ENCODE measurements at places on chromosomes 12 and 14. TPM values are rescaled to one million over a fixed set of nuclear protein-coding genes. Genes with fewer than 3 reads are reported as not detected.

DNA sequence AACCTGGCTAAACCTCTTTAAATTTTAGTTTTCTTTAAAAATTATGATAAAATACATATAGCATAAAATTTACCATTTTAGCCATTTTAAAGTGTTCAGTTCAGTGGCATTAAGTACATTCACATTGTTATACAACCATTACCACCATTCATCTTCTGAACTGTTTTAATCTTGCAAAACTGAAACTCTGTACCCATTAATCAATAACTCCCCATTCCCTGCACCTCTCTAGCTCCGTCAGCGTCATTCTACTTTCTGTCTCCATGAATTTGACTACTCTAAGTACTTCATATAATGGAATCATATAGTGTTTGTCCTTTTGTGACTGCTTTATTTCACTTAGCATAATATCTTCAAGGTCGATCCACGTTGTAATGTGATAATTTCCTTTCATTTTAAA is 75.8 kb upstream of the DDHD1 start:
- DNase-seq, result no peak

- DNase-seq, result no peak
Observed at GRCh38 chr14:93078870-93079269, 36.9 kb downstream of the ITPK1 start.

GRCh38 chr12:100995771-100996170 is 201.2 kb downstream of the ANO4 start:
- DNase-seq, result no peak

The NOVA1 gene
- total RNA-seq, result not detected

GRCh38 chr12:41026151-41026550 is 162.0 kb upstream of the PDZRN4 start:
- DNase-seq, result no peak

The C14orf180 gene
- total RNA-seq, result not detected

DNA sequence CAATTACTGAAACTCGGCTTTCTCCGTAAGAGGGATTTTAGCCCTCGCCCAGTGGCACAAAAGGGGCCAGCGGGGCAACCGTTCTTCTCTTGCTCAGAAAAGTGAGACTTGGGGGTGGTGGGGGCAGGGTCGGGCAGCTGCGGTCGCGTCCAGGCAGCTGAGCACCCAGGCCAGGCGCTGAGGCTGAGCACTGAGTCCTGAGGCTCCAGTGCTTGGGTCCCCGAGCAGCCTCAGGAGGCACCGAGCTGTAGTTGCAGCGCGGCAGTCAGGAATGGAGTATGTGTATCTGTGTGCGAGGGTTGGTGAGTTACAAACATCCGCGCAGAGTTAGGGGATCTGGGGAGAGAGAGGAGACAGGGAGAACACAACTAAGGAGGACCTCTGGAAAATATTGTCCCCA is 4.1 kb upstream of the HOXC6 start:
- no peak for DNase-seq

DNA sequence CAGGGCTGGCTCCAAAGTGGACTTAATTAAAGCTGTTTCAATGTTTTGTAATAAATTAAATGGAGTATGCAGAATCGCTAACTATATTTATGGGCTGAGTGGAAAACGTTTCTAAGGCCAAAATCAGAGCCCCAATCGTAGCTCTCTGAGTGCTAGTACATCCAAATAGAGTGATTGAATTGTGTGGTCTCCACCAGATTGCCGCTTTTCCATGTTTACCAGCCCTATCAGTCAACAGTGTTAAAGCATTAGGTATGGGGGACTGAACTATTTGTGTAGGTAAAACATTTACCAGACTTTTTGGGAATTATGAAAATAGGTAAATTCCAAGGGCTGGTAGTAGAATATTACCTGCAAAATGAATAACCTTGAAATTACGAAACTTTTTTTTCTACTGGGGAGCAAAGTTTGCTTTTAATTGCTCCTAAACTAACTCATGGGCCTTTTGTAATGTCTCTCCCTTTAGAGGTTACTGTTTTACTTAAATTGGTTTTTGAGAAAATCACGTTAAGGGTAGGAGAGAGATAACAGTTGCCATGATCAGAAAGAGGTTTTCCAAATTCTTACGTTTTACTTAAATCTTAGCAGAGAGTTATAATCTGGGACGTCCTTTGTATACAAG is 28.0 kb upstream of the METAP2 start:
- DNase-seq, result no peak

GRCh38 chr12:53064613-53065436 is 14.4 kb downstream of the SPRYD3 start:
- DNase-seq, result no peak

The ZNF891 gene
- 1.8 TPM for total RNA-seq
